ENCODE measurements at places on chromosomes 2 and 18.
A peak's percentile ranks its signal among the peaks of the same experiment; 100 is the strongest.

DNA sequence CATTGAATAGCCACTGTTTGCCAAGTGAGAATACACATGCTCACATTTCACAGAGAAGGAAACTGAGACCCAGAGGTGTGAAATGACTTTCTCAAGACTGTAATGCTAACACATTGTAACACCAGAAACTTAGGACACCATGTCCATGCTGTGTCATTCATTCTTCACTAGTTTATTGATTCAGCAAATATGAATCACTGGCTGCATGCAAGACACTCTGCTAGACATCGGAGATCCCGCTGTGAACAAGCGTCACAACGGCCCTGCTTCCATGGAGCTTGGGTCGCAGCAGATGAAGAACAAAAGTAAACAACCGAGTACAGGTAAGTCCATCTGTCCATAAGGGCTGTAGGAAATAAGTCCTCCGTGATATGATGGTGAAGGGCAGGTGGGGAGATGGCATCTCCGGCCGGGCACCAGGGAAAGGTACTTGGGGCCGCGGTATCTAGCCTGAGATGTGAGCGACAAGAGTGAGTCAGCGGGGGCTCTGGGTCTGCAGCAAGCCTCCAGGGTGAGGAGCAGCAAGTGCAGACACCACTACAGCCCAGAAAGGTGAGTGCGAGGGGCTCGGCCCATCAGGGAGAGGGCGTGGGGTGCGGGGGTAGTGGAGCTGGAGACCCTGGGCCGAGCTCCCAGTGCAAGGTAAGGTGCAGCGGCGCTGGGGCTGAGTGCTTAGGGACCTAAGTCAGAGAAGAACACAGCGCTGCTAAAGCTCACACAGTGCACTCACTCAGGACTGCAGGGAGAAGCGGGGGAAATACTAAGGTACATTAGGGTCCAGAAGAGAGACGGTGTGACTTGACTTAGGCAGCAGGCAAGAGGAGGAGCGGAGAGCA is 391.2 kb downstream of the FBXO15 start:
- no peak for DNase-seq

DNA sequence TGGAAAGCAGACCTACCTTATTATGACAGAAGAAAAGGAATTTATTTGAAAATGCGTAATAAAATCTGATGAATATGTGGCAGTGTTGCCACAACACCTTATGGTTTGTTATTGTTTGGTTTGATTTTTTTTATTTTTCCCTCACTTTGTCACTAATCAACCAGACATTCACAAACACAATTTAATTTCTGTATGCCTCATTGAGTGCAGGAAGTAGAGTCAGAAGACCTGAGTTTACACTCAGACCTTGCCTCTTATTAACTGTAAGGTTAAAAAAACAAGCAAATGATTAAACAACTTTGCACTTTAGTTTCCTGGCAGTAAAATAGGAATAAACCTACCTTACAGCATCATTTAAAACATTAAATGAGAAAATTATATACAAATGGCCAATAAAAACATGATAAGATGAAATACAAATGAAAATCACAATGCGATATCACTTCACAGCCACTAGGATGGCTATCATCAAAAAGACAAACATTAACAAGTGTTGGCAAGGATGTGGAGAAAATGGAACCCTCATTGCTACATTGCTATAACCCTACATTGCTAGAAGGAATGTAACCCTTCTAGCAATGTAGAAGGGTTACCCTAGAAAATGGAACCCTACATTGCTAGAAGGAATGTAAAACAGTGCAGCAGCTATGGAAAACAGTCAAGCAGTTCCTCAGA is 3.3 kb downstream of the SESTD1 start:
- no peak for DNase-seq

GRCh38 chr18:47632970-47633635 is 297.4 kb downstream of the SMAD2 start:
- DNase-seq = no peak

GRCh38 chr18:8696749-8697211 is 8.6 kb upstream of the MTCL1 start:
- peak; percentile 74 for DNase-seq

DNA sequence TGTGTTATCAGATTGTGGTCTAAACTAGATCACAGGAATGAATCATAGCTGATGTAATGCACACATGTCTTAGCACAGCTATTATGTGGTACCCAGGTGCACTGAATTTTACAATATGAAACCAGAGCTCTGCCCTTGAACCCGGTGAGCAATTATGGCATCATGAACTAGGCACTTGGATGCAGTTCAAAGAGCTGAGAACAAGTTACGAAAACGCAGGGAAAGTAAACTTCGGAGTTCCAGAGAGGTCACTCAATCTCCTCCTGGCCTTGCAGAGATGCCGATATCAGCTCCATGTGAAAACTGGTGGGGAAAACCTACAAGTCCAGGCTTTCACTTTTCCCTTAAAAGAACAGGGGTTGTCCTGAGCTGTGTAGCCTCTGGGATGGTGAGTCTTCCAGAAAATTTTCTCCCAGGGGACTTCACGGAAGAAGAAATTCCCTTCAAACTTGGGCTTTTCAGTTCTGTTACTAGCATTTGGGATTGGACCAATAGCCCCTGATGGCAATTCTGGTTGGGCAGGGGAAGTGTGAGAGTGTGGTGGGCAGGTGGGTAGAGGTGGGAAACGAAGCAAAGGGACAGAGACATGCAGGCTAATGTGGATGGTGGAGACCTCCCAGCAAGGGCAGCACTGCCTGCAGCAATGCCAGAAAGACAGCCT is 71.1 kb upstream of the SH3BP4 start:
- DNase-seq = no peak

GRCh38 chr18:23259701-23260681 is 124.7 kb downstream of the CABLES1 start:
- peak; percentile 70 for DNase-seq

- no peak for DNase-seq
Measured at GRCh38 chr2:114108824-114109416, 219.0 kb downstream of the ACTR3 start.

GRCh38 chr2:230935130-230935430 is 10.0 kb upstream of the GPR55 start:
- DNase-seq = no peak

GRCh38 chr2:71101656-71102055 is 28.4 kb downstream of the MCEE start:
- DNase-seq = peak; percentile 72

- no peak for DNase-seq
Measured at GRCh38 chr2:181058378-181059269, 78.2 kb downstream of the UBE2E3 start.

GRCh38 chr18:9117980-9118841 is 15.7 kb downstream of the NDUFV2 start:
- no peak for DNase-seq

DNA sequence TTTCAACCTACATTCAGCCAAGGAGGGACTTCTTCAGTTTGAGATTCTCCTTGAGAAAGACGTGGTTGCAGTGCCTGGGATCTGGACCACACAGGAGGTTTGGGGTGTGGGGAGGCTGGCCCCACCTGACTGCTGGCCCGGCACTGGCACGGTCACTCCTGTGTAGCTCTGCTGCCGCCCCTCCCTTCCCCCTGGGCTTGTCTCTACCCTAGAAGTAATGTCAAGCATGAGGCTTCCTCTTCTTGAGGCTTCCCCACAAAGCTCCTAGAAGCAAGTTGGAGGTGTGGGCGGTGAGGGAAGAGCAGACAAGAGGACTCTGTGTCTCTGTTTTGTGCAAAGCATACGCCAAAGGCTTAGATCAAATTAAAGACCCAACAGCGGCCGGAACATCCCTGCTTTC is 8.7 kb downstream of the KLHL29 start:
- DNase-seq = no peak

DNA sequence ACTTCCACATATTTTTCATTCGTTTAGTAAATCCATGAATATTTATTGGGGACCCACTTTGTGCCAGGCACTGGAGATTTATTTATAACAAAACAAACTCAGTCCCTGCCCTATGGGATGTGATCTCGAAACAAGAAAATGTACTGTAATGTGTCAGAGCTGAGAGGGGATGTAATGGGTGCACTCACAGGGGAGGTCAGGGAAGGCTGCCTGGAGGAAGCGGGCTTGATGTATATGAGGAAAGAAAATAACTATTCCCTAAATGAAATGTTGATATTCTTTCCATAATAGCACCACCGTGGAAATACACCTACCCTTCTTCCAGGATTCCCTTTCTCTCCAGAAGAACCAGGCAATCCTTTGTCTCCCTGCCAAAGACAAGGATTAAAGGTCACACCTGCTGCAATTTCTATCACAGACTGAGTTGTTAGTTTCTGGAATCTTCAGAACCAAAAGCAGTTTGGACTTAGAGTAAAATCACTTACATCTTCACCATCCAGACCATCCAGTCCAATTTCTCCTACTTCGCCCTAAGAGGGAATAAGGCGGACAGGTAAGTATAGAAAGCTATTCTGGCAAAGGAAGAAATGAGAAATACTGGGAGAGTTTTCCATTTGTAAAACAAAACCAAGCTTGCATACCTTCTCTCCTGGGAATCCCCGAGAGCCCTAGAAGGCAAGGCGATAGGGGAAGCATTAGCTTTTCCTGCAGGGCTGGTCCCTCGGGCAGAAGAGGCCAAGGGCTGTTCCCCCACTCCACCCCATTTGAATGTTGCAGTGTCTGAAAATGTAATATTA is 55.0 kb downstream of the COL6A3 start:
- DNase-seq = no peak

DNA sequence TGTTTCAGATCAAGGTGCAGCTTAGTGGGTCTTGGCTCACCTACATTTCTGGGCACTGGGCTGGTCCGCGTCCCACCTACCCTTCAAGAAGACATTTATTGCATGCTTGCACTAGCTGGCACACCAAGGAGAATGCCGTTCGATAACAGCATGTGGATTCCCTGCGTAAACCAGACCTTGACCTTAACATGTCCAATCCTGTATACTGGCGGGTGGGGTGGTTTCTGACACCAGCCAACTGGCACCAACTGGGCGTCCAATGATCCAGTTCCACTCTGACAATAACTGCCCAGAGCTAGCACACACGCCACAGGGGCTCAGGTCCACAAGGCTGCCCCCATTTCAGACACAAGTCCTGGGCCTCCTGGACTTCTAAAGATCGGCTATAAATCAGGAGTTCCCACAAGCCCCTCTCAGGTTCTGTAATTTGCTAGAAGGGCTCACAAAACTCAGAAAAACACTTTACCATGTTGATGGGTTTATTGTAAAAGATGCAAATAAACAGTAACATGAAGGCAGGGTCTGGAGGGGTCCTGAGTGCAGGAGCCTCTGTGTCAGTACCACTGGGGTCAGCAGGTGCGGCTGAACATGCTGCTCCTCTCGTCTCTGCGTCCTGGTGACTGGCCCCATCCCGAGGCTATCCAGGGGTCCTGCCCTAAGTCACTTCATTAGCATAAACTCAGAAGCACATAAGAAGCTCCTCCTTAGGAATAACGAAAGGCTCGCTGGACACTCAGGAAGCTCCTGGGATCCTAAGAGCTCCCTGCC is 161.8 kb downstream of the HDAC4 start:
- DNase-seq = no peak
